ENCODE measurements at places on chromosomes 3 and 15. TPM values are rescaled to one million over a fixed set of nuclear protein-coding genes. Genes with fewer than 3 reads are reported as not detected.

- DNase-seq: no peak
These were observed 192.6 kb upstream of the LYSMD4 start for GRCh38 chr15:99925661-99926461.

DNA sequence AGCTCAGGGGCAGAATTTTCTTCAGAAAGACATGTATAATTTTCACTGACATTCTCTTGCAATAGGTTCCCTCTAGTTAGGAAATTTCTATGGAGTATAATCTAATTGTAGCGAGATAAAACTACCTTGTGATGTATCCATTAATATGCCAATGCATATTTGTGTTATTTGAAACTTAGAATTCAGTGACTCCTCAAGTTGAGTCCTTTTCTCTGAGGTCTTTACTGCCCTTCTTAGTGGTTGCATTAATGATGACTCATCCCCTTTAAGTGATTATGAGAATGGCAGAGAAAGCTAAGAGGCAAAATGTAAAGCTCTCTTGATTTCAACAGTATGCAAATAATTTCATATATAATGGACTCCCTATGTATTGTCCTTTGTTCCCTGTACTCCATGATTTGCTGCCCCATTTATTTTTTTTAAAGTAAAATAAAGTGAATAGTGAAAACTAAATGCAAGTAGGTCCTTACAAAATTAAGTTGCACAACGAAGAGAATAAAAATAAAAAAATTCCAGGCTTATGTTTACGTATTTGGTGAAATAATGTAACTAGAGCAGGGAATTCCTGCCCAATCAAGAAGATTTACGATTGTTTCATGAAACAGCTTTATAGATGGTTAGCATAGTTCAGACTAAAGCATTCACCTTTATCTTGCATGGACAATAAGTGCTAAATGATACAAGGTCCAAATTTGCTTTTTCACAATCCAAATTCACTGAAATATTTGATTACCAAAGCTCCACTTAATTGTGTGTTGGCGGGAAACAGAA is 78.1 kb downstream of the ZPLD1 start:
- DNase-seq: no peak

DNA sequence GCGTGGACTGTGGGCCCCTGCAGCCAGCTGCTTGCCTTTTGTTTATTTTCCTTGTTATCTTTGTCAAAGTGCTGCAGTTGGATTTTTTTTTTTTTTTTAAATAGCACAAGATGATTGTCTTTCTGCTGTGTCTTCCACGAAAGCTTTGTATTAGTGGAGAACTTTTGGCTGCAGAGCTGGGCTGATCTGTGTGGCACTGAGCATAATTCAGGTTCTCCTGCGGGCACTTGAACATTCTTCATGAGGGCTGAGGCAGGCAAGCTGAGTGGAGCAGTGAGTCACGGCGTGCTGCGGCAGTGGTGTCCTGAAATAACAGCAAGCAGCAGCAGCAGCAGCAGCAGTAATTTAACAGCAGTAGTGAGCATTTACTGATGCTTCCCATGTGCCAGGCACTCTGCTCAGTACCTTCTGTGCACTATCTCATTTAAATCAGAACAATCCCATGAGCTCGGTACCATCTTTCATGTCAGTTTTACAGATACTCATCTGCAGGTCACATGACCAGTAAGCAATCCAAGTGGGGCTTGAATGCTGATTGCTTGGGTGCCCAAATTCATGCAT is 45.8 kb downstream of the MITF start:
- DNase-seq: no peak

GRCh38 chr3:124315215-124316033 is 323.5 kb upstream of the ROPN1 start:
- no peak for DNase-seq

- DNase-seq: no peak
These were observed 69.9 kb downstream of the SYNM start for GRCh38 chr15:99174567-99175395.

Gene PLSCR1
- 48.5 TPM for total RNA-seq

Gene ANKRD63
- total RNA-seq: 0.26 TPM

Gene TMEM207
- total RNA-seq: not detected

Gene LRRC15
- total RNA-seq: 0.37 TPM

Gene HRG
- total RNA-seq: 0.15 TPM

All from H1 (cell line).